CD4-positive, alpha-beta T cell treated with Interleukin-1 beta for 1 hour (primary cell): ENCODE measurements at places on chromosomes 11 and 22.
A peak's percentile ranks its signal among the peaks of the same experiment; 100 is the strongest.

DNA sequence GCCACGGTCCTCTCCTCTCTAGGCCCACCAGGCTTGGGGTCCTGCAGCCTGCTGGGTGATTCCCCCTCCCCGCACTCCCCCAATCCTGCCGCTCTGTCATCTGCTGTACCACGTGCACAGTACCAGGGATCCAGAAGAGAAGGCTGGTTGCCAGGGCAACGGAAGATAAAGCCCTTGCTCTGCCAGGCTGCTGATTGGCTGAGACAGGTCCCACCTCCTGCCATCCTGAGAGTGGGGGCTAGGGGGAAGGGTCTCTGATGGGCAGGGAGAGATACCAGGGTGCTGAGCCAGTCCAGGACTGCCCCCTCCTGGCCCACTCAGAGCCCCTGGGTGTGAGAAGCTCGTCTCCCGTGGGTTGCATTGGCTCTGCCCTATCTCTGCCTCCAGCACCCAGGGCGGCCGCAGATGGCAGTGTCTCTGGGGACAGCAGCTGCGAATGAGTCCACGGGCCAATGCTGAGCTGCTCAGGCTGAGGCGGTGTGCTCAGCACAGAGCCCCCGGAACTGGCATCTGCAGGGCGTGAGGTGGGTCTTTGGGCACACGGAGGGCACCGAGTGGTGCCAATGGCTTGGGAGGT lies at the start of gene SMIM45:
Gene SMIM45, plus strand, starts transcription at position 253 of the 577 bp plus-strand sequence.
- no peak for DNase-seq

DNA sequence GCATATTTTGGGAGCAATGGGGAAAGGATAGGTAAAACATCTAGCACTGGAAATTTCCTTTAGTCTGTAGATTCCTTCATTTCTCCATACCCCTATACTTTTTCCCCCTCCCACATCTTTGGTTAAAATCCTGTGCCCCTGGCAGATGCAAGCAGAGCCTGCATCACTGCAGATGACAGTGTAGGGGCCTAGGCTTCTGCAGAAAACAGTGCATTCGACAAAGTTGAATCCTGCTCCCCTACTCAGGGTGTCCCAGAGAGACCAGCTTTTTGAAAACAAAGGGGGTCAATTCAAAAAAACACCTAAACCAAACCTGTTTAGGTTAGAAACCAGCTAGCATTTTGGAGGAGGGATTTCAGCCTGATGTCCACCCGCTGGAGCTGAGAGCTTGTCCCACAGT lies 43.8 kb upstream of the BLID start:
- no peak for DNase-seq

DNA sequence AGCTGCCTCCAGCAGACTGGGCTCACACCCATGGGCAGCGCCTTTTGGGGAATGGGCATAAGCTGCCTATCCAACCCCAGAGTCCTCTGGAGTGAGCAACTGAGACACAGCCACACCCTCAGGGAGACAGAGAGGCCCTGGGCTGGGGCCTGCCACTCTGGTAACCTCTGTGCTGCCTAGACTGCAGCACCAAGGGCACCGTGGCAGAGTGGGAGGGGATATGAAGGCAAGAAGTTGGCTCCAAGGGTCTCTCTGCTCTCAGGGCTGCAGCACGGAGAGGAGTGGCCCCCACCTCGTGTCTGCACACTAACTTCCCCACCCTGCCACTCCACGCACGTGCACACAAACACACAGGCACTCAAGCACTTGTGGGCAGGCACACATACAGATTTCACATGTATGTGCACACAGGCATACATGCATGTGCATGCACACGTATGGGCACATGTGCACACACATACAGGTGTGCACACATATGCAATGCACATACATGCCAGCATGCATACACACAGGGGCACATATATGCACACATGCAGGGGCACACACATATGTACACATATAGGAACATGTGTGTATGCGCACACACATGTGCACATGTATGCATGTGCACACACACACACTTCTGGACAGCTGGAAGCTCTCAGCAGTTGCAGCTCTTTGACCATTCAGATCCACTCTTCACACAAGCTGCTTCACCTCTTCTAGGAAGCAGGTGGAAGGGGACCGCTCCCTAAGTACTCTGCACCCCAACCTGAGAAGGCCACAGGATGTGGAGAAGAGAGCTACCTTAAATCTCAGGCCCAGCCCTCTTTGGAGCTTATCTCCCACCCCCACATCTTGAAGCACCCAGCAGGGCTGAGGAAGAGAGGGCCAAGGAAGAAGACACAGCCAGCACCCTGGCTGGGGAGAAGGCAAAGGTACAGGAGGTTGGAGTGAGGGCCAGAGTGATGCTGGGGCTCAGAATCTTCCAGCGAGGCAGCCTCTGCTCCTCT lies 4.3 kb downstream of the IGSF9B start:
- DNase-seq, result no peak

GRCh38 chr22:42957544-42957943 lies 57.4 kb downstream of the PACSIN2 start:
- no peak for DNase-seq

- DNase-seq, result no peak
Measured at GRCh38 chr22:38418589-38418988, 36.4 kb downstream of the KCNJ4 start.

DNA sequence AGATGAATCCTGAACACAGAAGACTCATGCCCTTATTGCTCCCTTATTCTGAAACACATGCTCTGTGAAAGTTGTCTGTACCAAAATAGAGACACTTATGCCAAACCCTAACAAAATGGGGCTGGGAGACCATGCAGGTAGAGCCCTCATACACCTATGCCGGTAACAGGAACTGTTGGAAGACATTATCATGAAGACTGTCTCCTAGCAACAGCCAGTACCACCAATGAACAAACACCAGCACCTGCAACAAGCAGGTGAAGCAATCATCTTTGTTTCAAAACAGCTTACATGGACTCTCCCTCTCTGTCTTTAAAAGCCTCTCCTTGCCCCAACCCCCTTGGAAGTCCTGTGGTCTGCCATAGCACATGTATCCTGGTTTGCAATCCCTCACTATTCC lies 17.2 kb downstream of the SLC5A4 start:
- DNase-seq, result no peak

DNA sequence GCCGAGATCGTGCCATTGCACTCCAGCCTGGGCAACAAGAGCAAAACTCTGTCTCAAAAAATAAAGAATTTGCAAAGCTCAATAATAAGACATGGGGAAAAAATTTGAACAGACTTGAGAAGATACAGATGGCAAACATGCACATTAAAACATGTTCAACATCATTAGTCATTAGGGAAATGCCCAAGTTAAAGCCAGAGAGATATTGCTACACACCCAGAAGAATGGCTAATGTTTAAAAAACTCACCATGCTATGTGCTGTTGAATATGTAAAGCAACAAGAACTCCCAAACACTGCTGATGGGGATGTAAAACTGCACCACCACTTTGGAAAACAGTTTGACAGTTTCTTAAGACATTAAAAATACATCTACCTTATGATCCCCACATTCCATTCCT lies 12.6 kb downstream of the LRRC75B start:
- no peak for DNase-seq

- DNase-seq, result no peak
Measured at GRCh38 chr11:108758458-108758857, 93.6 kb downstream of the DDX10 start.

- DNase-seq, result no peak
Measured at GRCh38 chr22:49014227-49015201, 813.2 kb downstream of the BRD1 start.

DNA sequence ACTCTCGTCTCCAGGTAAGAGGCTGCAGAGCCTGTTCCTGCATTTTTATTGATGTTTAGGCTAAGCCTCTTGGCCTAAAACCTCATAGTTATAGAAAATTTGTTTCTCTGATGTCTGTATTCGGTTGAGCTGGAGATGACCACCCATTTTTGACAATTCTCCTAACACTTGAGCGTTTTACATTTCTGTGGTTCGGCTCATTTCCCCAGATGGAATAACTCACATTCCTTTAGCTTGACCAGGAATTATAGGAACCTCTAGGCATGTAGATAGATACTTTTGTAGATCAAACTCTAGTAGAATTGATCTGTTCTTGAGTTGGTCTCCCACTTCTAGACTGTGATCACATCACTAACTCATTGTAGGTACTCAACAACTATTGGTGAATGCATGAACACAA lies 172.6 kb upstream of the CADM1 start:
- no peak for DNase-seq

GRCh38 chr11:114525682-114526081 lies 34.0 kb downstream of the NXPE1 start:
- DNase-seq, result no peak

DNA sequence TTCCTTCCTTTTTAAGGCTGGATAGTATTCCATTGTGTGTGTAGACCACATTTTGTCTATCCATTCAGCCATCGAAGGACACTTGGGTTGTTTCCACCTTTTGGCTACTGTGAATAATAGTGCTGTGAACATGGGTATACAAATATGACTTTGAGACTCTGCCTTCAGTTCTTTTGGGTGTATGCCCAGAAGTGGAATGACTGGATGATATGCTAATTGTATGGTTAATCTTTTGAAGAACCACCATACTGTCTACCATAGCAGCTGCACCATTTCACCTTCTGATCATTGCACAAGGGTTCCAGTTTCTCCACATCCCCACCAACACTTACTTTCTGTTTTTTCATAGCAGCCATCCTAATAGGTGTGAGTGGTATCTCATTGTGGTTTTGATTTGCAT lies 30.3 kb downstream of the SGSM1 start:
- no peak for DNase-seq

GRCh38 chr11:14500181-14500651 lies 605 bp upstream of the COPB1 start:
- DNase-seq, result peak; percentile 47

DNA sequence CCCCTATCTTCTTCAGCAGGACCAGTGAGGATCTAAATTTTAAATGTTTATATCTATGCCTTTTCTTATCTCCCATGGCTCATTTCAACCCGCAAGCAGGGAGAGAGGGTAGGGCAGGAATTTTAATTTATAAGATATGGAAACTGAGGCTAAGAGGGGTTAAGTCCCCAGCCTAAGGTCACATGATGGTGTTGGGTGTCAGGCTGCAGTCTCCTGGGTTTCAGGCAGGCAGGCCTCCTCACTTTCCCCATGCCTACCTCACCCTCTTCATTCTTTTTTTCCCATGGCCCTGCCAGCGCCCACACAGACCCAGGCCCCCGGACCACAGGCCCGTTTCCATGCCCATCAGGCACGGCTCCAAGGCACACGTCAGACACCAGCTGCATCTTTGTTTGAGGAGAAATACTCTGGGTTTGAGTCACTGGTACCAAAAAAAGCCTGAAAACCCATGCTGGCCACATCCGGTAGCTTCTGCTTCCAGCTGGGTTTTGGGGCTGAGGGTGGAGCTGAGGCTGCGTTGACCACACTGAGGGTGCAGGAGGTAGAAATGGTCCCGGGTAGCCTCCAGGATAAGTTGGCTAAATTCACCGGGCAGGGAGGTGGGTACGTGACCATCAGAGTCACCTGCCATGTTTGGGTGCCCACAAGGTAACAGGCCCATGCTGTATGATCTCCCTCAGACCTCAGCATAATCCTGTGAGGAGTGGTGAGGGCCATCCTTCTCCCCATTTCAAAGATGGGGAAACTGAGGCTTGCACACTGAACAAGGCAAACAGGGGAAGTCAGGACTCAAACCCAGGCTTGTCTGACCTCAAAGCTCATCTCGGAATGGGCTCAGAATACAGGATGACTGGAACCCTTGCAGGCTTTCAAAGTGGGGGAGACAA lies 7.5 kb downstream of the CRYBB1 start:
- DNase-seq, result peak; percentile 35

- no peak for DNase-seq
Measured at GRCh38 chr11:65932558-65932919, 12.7 kb upstream of the TSGA10IP start.

- no peak for DNase-seq
Measured at GRCh38 chr11:40188848-40189247, 1270.6 kb downstream of the LRRC4C start.

DNA sequence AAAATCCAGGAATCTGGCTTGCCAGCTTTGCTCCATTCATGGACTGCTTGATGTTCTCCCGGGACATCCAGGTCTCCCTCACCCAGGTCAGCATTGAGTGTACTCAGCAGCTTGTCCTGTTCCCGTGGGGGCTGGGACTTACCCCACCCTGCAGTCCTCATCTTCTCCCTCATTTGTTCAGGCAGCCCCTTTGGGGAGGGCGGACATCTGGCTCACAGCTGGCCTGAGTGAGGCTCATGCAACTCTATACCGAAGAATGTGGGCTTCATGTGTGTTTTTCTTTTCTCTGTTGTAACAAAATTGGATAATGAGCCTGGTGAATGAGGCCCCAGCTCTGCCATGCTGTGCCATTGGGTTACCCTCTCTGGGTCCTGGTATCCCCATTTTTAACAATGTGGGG lies 227.7 kb upstream of the TENM4 start:
- no peak for DNase-seq

GRCh38 chr11:63791495-63792167 lies 21.6 kb upstream of the SPINDOC start:
- DNase-seq, result no peak

DNA sequence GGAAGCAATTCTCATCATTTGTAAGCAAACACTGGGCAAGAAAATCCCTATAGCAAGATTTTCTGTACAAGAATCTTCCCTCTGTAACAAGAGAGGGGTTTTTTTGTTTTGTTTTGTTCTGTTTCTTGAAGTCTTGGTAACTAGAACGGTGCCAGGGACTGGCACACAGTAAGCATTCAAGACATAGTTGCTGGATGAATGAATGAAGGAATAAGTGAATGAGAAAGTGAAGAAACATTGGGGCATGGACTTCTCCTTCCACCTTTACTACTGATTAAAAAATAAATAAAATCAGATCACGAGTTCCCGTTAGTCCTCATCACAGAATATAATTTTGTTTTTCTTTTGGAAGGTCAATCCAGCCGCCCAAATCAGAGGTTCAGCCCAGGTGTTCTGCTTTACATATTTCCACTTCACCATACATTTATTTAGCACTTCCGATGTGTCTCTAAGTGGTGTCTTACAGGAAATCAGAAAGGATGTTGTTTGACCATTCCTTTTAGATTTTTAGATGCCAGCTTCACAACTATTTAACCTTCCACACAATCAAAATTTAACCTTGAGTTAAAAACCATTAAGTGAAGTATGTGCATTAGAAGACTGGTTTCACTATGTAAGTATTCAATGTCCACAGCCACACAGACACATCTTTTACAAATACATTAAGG lies 281.2 kb downstream of the CADM1 start:
- no peak for DNase-seq

DNA sequence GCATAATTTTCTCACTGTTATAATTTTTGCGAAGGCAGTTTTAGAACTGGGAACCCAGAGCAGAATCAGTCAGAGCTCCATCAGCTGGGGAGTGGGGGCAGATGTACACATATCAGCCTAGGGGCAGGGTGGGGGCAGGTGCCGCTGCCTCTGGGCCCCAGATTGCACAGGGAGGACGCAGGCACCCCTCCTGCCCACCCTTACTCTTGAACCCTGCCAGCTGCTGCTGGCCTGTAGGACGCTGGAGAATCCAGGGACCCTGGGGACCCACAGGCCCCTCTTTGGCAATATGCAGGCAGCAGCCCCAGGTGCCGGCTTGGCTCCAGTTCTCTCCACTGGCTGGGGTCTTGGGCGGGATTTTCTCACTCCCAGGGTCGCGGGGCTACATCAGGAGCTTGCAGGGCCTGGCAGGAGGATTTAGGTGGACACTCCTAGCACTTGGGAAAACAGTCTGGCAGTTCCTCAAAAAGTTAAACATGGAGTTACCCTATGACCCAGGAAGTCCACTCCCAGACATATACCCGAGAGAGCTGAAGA lies 8.8 kb upstream of the CAPN5 start:
- no peak for DNase-seq
